ENCODE measurements at places on chromosomes 3 and 15. TPM values are rescaled to one million over a fixed set of nuclear protein-coding genes. Genes with fewer than 3 reads are reported as not detected.
A peak's percentile ranks its signal among the peaks of the same experiment; 100 is the strongest.

The OR5K1 gene
- total RNA-seq: not detected

GRCh38 chr15:77430213-77430612 lies 9.5 kb downstream of the HMG20A start:
- H3K4me3 ChIP-seq: no peak overlapping the region
- H3K27me3 ChIP-seq: no peaks in the 10 kb centered on the region
- H3K36me3 ChIP-seq: no peaks in the 10 kb centered on the region

- no peak overlapping the region for H3K27ac ChIP-seq
- H3K4me1 ChIP-seq: peaks cover 6% of the 10 kb centered on the region
- no peak overlapping the region for H3K4me3 ChIP-seq
- no peak for DNase-seq
- H3K36me3 ChIP-seq: no peaks in the 10 kb centered on the region
- H3K27me3 ChIP-seq: no peaks in the 10 kb centered on the region
Measured at GRCh38 chr15:87300146-87300545, 956.4 kb downstream of the NTRK3 start.

The INKA1 gene
- 3.3 TPM for total RNA-seq

The SAXO2 gene
- 1.3 TPM for total RNA-seq

GRCh38 chr15:74135041-74135565 lies 4.7 kb downstream of the ISLR2 start:
- H3K36me3 ChIP-seq: no peaks in the 10 kb centered on the region
- no peak overlapping the region for H3K27ac ChIP-seq
- DNase-seq: no peak
- H3K4me3 ChIP-seq: no peak overlapping the region

GRCh38 chr3:138944929-138945708 lies 1.8 kb downstream of the FOXL2 start:
- peaks cover 18% of the 10 kb centered on the region for H3K4me1 ChIP-seq
- H3K4me3 ChIP-seq: peak overlapping the region; percentile 44
- DNase-seq: no peak
- no peak overlapping the region for H3K27ac ChIP-seq
- H3K27me3 ChIP-seq: peaks cover 56% of the 10 kb centered on the region

DNA sequence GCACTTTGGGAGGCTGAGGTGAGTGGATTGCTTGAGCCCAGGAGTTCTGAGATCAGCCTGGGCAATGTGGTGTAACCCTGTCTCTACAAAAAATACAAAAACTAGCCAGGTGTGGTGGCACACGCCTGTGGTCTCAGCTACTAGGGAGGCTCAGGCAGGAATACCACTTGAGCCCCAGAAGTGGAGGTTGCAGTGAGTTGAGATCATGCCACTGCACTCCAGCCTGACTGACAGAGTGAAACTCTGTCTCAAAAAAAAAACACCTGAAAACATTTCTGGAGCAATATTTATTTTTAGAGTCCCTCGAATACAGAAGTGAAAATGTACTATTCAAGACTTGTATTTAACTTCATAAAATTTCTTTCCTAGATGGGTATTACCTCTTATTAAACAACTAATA lies 4.6 kb downstream of the SPCS1 start:
- no peaks in the 10 kb centered on the region for H3K27me3 ChIP-seq
- DNase-seq: no peak
- peaks cover 9% of the 10 kb centered on the region for H3K4me1 ChIP-seq
- no peak overlapping the region for H3K27ac ChIP-seq
- no peak overlapping the region for H3K4me3 ChIP-seq
- peaks cover 24% of the 10 kb centered on the region for H3K36me3 ChIP-seq

GRCh38 chr3:101998256-101998926 lies 149.1 kb downstream of the NFKBIZ start:
- no peaks in the 10 kb centered on the region for H3K27me3 ChIP-seq
- peak; percentile 35 for DNase-seq
- no peaks in the 10 kb centered on the region for H3K36me3 ChIP-seq
- no peak overlapping the region for H3K4me3 ChIP-seq
- peak overlapping the region; percentile 34 for H3K27ac ChIP-seq

GRCh38 chr15:81073801-81074200 lies 60.3 kb upstream of the CFAP161 start:
- no peak overlapping the region for H3K27ac ChIP-seq
- H3K4me3 ChIP-seq: no peak overlapping the region
- H3K27me3 ChIP-seq: peaks cover 1% of the 10 kb centered on the region
- no peaks in the 10 kb centered on the region for H3K36me3 ChIP-seq

- no peak overlapping the region for H3K27ac ChIP-seq
- DNase-seq: no peak
- H3K4me3 ChIP-seq: peak overlapping the region; percentile 68
Measured at GRCh38 chr15:70140543-70141375, 43.0 kb upstream of the TLE3 start.

- no peak overlapping the region for H3K4me3 ChIP-seq
- H3K27me3 ChIP-seq: no peaks in the 10 kb centered on the region
- peaks cover 51% of the 10 kb centered on the region for H3K4me1 ChIP-seq
- H3K36me3 ChIP-seq: no peaks in the 10 kb centered on the region
- DNase-seq: no peak
Measured at GRCh38 chr3:134340362-134340981, 33.8 kb downstream of the AMOTL2 start.

The HRH1 gene
- total RNA-seq: 6.2 TPM

DNA sequence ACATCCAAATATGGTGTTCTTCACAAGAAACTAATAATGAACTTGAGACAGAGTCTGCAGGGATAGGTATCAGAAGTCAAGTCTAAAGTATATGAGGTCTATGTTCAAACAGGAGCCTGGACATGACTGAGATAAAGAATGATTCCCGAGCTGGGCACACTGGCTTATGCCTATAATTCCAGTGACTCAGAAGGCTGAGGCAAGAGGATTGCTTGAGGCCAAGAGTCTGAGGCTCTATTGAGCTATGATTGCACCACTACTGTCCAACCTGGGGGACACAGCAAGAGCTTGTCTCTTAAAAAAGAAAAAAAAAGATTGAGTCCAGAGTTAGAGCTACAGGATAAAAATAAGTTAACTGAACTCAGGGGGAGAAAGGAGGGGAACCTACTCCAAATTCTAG lies 246.5 kb downstream of the LRRN1 start:
- H3K4me1 ChIP-seq: no peaks in the 10 kb centered on the region
- H3K36me3 ChIP-seq: no peaks in the 10 kb centered on the region
- no peak overlapping the region for H3K27ac ChIP-seq
- no peak overlapping the region for H3K4me3 ChIP-seq
- DNase-seq: no peak

- no peak overlapping the region for H3K4me3 ChIP-seq
- no peak for DNase-seq
- H3K36me3 ChIP-seq: no peaks in the 10 kb centered on the region
- H3K27ac ChIP-seq: no peak overlapping the region
- peaks cover 21% of the 10 kb centered on the region for H3K27me3 ChIP-seq
Measured at GRCh38 chr3:194307849-194308248, 43.3 kb downstream of the CPN2 start.

- H3K27ac ChIP-seq: no peak overlapping the region
- H3K4me3 ChIP-seq: no peak overlapping the region
- H3K4me1 ChIP-seq: no peaks in the 10 kb centered on the region
- no peak for DNase-seq
- no peaks in the 10 kb centered on the region for H3K36me3 ChIP-seq
- peaks cover under 1% of the 10 kb centered on the region for H3K27me3 ChIP-seq
Measured at GRCh38 chr15:63888146-63888545, 54.4 kb upstream of the HERC1 start.

DNA sequence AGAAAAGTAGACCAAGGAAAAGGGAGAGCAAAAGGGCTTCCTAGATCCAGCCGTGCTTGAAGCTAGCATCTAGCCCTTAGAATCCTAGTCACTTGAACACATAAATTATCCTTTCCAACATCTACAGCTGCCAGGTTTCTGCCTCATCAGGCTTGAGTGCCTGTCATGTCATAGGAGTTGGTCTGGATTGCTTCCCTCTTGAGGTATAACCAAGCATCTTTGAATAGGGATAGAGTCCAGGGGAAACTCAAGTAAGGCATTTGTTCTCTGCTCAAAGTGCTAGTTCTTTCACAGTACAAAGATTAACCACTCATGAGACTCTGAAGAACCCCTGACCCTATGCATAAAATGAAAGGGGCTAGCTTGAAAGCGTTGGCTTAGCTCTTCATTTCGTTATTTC lies 72.3 kb downstream of the SLCO3A1 start:
- no peaks in the 10 kb centered on the region for H3K4me1 ChIP-seq
- no peaks in the 10 kb centered on the region for H3K27me3 ChIP-seq
- H3K4me3 ChIP-seq: no peak overlapping the region
- no peaks in the 10 kb centered on the region for H3K36me3 ChIP-seq

The TMEM266 gene
- not detected for total RNA-seq

The THBS1 gene
- 7,869 TPM for total RNA-seq

The P2RY14 gene
- not detected for total RNA-seq

The SLC22A13 gene
- total RNA-seq: 0.15 TPM

DNA sequence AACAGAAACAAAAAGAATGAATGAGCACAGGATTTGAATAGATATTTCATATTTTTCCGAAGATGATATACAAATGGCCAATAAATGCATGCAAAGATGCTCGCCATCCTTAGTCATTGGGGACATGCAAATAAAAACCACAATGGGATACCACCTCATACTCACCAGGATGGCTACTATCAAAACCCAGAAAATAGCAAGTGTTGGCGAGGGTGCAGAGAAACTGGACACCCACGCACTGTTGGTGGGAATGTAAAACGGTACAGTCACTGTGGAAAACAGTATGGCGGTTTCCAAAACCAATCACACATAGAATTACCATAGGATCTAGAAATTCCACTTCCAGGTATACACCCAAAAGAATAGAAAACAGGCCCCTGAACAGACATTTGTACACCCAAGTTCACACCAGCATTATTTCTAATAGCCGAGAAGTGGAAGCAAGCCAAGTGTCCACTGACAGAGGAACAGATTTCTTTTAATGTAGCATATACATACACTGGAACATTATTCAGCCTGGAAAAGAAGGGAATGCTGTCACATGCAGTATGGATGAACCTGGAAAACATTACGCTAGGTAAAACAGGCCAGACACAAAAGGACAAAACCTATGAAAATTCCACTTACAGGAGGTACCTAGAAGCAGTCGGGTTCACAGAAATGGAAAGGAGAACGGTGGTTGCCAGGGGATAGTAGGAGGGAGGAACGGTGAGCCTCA lies 3.6 kb downstream of the RNF168 start:
- H3K4me1 ChIP-seq: peaks cover 28% of the 10 kb centered on the region
- peak overlapping the region; percentile 99 for H3K27ac ChIP-seq
- peak overlapping the region; percentile 99 for H3K4me3 ChIP-seq
- DNase-seq: no peak
- H3K36me3 ChIP-seq: peaks cover 42% of the 10 kb centered on the region

DNA sequence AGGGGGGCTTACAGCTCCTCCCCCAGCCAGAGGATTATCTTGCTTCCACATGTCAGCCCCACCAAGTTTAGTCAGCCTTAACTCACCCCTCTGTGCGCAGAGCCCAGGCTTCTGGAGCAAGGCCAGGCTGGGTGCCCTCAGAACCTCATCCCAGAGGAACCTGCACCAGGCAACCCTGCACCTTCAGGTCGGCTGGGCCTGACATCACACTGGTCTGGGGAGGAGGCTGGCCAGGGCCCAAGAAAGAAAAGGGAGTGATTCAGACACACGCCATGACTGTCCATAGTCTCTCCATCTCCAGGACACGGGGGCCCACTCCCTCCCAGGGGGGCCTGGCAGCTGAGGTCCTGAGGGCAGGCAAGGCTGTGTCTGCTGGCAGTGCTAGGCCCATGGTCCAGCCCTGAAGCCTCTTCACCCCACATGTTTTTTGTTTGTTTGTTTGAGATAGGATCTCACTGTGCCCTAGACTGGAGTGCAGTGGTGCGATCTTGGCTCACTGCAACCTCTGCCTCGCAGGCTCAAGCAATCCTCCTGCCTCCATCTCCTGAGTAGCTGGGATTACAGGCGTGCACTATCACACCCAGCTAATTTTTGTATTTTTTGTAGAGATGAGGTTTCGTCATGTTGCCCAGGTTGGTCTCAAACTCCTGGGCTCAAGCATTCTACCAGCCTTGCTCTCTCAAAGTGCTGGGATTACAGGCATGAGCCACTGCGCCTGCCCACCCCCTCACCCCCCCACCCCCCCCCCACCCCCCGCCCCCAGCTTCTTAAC lies 11.1 kb downstream of the TNK2 start:
- H3K36me3 ChIP-seq: no peaks in the 10 kb centered on the region
- H3K4me3 ChIP-seq: peak overlapping the region; percentile 88
- H3K27me3 ChIP-seq: peaks cover 3% of the 10 kb centered on the region
- H3K4me1 ChIP-seq: peaks cover 60% of the 10 kb centered on the region

DNA sequence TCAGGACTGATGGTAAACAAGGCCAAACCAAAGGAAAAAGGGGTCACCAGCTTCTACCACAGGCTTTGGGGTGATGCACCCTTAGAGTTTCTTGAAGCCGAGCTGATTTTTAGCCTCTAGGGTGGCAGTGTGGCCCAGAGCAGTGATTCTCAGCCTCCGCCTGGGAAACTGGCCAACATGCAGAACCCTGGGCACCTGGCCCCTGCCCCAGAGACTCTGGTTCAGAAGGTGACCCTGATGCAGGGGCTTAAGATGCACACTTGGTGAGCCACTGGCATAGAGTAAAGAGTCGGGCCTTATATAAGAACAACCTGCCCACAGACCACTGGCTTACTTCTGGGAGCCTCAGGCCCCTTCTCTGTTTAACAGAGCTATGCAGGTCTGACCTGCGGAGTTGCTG lies 44.5 kb downstream of the SYNM start:
- DNase-seq: no peak
- no peak overlapping the region for H3K4me3 ChIP-seq
- peaks cover 26% of the 10 kb centered on the region for H3K36me3 ChIP-seq
- H3K4me1 ChIP-seq: peaks cover 15% of the 10 kb centered on the region
- no peaks in the 10 kb centered on the region for H3K27me3 ChIP-seq

DNA sequence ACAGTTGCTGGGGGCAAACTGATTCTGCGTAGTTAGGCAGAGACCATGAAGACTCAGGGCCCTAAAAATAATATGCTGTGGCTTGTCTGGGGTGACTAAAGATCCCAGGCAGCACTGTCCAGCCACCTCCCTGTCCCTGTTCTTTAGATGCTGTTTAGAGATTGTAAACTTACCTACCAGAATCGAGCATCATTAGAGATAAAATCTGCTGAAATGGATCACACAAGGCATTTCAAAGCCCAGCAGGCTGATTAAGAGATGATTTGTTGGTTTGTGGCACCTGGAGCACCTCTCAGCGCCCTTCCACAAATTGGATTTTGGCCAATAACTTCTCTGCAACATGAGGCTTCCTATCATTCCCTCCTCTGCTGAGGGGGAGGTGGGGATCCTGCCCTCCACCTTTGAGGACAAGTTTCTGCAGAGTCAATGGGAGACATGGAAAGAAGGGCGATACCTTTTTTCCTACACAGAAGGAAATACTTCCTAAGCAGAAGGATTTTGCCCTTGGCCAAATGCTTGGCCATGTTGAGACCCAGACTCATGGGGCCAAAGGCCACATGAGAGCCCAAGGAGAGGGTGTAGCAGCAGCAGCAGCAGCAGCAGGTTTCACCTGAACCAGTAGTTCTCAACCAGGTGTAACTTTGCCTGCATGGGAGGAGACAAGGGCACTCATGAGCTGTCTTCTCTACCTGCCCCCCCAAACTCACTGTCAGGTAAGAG lies 37.5 kb downstream of the SEMA5B start:
- H3K27ac ChIP-seq: no peak overlapping the region
- DNase-seq: no peak
- H3K4me3 ChIP-seq: no peak overlapping the region
- H3K27me3 ChIP-seq: peaks cover 82% of the 10 kb centered on the region
- no peaks in the 10 kb centered on the region for H3K4me1 ChIP-seq
- no peaks in the 10 kb centered on the region for H3K36me3 ChIP-seq

- H3K27ac ChIP-seq: no peak overlapping the region
- no peak for DNase-seq
- no peaks in the 10 kb centered on the region for H3K36me3 ChIP-seq
- H3K4me3 ChIP-seq: no peak overlapping the region
- peaks cover 9% of the 10 kb centered on the region for H3K4me1 ChIP-seq
- H3K27me3 ChIP-seq: peaks cover 7% of the 10 kb centered on the region
Measured at GRCh38 chr15:47484059-47484458, 233.2 kb upstream of the SEMA6D start.
